ENCODE measurements at places on chromosomes 7 and 10. TPM values are rescaled to one million over a fixed set of nuclear protein-coding genes. Genes with fewer than 3 reads are reported as not detected.
A peak's percentile ranks its signal among the peaks of the same experiment; 100 is the strongest.

GRCh38 chr10:20877986-20878983 is 18.8 kb downstream of the NEBL start:
- no peak for DNase-seq

- no peak for DNase-seq
Measured at GRCh38 chr7:40058636-40059035, 75.8 kb downstream of the MPLKIP start.

MBLAC1 gene
- 1.9 TPM for polyA plus RNA-seq

DNA sequence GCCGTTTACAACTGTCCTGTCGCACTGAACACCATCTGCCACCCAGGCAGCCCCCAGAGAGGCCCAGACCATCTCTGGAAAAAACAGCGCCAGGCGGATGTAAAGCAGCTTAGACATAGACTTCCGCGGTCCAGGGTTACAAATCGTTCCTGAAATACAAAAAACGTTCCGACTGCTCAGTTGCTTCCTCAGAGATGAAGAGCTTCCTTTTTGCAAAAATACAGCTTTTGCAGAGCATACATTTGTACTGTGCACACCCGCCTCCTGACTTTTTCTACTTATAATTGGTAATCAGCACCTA is 11.4 kb downstream of the DAGLB start:
- DNase-seq, result peak; percentile 26

GRCh38 chr10:12720217-12720981 is 281.1 kb downstream of the CCDC3 start:
- peak; percentile 94 for DNase-seq

- no peak for DNase-seq
Measured at GRCh38 chr10:127426746-127427145, 122.4 kb upstream of the NPS start.

- DNase-seq, result peak; percentile 56
Measured at GRCh38 chr7:108454674-108455550, 1.3 kb downstream of the NRCAM start.

GRCh38 chr7:32073533-32073932 is 3.3 kb upstream of the PDE1C start:
- DNase-seq, result no peak

PRKCQ gene
- 5.9 TPM for polyA plus RNA-seq

- no peak for DNase-seq
Measured at GRCh38 chr7:35752742-35753141, 48.1 kb upstream of the SEPTIN7 start.

PIK3CG gene
- 3.5 TPM for polyA plus RNA-seq

DNA sequence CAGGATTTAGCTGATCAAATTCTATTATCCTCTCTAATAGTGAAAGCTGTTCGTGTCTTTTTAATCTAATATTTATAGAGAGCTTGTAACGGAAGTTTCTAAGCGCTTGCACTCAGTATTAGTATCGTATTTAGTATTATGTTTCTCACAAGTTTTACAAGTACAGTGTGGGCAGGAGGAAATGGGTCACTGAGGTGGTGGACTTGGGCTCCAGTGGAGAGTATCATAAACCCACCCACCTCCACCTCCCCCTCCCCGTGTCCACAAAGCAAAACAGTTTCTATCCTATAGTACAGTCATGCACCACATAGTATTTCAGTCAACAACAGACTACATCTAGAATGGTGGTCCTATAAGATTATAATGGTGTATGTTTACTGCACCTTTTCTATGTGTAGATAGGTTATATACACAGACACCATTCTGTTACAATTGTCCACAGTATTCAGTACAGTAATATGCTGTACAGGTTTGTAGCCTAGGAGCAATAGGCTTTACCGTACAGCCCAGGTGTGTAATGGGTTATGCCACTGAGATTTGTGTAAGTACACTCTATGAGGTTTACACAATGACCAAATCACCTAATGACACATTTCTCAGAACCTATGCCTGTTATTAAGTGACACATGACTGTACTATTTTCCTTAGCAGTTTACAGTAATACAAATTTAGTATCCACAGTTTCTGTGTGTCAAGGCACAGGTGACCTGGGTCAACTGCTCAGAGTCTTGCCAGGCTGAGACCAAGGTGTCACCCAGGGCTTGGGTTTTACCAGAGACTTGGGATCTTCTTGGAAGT is 1021.3 kb upstream of the C7orf33 start:
- DNase-seq, result no peak

All from lung (tissue), 17 donors.